Foreskin keratinocyte (primary cell): ENCODE measurements at places on chromosomes 12 and 14.

DNA sequence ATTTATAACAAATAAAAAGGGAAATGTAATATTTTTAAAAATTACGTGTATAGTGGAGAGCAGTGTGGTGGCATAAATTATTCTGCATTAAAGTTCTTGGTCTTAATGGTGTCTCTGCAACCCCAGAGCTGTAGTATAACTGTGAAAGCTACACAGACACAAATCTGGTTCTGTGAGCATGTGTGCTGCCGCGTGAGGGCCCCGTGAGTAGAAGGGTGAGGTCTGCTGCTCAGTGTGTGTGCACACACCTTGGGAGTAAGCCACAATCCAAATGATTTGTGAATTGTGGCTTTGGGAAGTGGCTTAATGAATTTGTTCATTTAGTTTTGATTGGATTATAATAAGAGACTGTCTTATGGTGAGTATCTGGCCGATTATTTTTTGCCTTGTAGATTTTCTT lies 16.8 kb downstream of the PELI2 start:
- no peak for DNase-seq

GRCh38 chr12:49730568-49731101 lies 10.7 kb upstream of the TMBIM6 start:
- DNase-seq, result no peak

GRCh38 chr12:1872001-1872400 lies 46.5 kb downstream of the CACNA2D4 start:
- DNase-seq, result no peak

- DNase-seq, result peak; percentile 12
Observed at GRCh38 chr12:107894589-107894988, 120.1 kb downstream of the ASCL4 start.

- peak; percentile 98 for DNase-seq
Observed at GRCh38 chr14:63174760-63175191, 29.5 kb upstream of the RHOJ start.

DNA sequence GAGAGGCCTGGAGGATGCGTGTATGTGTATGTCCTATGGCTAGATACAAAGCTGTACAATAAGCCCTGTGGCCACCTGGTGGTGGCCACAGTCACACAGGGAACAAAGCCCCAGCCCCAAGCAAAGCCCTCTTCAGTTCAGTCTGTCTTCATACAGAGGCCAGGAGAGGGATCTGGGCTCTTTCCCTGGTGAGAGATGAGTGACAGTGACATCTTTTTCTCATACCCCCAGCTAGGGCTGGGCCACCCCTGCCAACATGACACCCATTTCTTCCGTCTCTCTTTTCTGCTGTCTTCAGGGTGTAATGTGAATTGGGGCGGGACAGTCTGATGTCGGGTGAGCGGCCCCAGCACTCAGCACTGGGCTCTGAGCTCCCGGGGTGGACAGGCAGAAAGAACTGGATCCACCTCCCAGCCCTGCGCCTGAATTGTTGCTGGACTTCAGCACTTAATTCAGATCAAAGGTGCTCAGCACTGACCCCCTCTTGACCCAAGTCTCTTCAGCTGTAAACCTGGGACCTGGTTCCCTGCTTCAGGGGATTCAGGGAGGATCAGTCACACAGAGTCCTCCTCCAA lies 59.8 kb downstream of the SERPINA3 start:
- no peak for DNase-seq

DNA sequence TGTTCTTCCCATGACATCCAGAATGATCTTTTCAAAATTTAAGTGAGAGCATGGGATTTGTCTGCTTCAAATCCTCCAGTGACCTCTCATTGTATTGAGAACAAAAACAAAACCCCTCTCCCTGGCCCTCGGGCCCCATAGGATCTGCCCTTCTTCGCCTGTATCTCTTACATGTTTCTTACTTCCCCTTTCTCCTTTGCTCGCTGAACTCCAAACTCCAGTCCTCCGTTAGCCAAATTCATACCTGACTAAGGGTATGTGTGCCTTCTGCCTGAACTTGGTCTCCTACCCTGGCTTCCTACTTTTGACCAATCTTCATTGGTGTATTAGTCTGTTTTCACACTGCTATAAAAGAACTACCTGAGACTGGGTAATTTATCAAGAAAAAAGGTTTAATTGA lies 13.2 kb upstream of the TSPAN11 start:
- no peak for DNase-seq

DNA sequence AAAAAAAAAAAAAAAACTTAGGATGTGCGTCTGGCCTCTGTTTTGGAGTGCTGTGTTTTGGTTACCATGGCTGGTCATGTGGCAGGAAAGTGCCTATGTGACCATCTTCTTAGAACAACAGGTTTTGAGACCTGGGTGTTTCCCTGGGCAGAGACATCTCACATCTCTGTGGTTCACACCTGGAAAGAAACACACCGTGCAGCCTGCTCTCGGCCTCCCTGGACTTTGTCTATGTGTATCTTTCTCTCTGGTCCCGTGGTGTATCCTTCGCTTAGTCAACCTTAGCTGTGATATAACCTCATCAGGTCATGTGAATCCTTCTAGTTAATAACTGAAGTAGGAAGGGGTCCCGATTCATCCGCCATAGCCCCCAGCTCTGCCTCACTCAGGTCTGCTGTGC lies 22.6 kb downstream of the ACADS start:
- DNase-seq, result no peak

- no peak for DNase-seq
Observed at GRCh38 chr14:80988735-80989429, 33.5 kb downstream of the TSHR start.

GRCh38 chr12:57461917-57462250 lies 2.3 kb downstream of the GLI1 start:
- peak; percentile 47 for DNase-seq

GRCh38 chr14:60247994-60248696 lies 876 bp upstream of the PPM1A start:
- peak; percentile 87 for DNase-seq

- no peak for DNase-seq
Observed at GRCh38 chr12:113378291-113378690, 19.9 kb downstream of the PLBD2 start.

DNA sequence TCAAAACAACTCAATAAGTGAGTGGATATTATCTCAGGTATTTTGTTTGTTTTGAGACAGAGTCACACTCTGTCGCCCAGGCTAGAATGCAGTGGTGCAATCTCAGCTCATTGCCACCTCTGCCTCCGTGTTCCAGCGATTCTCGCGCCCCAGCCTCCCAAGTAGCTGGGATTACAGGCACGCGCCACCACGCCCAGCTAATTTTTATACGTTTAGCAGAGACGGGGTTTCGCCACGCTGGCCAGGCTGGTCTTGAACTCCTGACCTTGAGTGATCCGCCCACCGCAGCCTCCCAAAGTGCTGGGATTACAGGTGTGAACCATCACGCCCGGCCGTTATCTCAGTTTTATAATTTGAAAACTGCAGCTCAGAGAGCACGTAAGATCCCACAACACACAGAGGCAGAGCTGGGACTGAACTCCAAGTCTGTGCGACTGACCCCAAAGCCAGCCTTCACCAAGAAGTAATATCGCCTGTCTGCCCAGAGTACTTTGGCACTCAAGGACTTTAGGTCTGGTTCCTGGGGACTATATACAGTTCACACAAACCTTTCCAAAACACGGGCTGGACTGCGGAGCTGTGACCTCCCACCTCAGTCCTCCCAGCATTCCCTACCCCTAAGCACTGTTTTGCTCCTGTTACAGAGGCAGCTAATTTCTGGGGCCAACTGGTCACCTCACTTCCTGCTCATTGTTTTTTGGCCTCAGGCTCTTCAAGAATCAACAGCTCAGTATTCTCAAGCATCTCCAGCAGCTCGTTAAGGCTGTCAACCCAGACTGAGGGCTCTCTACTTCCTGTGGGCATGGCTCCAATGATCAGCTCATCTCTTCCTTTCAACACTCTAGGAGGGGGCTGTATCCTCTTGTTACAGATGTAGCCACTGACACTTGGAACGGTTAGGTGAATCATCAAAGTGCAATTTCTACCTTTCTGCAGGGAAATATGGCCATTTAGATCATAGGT lies 22.5 kb downstream of the TESC start:
- DNase-seq, result peak; percentile 20

DNA sequence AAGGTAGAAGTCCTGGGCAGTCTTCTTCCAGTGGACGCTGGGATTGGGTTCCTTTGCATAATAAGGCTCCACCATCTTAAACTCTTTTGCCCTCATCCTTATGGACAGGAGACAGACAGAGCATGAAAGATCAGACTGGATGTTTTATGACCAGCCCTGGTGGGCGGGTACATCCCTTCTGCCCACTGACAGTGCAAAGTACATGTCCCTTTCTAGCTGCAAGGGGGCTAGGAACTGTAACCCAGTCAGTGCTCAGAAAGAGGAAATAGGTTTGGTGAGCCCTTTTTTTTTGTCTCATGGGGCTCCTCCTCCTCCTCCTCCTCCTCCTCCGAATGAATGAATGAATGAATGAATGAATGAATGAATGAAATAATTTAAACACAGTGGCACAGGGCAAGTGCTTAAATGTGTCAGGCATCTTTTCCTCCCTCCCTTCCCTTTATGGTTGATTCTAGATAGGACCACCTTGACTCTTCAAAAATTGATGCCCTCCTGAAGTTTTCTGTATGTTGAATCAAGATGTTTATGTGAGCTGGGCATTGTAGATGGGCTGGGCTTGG lies 36.4 kb upstream of the HNF1A start:
- no peak for DNase-seq

DNA sequence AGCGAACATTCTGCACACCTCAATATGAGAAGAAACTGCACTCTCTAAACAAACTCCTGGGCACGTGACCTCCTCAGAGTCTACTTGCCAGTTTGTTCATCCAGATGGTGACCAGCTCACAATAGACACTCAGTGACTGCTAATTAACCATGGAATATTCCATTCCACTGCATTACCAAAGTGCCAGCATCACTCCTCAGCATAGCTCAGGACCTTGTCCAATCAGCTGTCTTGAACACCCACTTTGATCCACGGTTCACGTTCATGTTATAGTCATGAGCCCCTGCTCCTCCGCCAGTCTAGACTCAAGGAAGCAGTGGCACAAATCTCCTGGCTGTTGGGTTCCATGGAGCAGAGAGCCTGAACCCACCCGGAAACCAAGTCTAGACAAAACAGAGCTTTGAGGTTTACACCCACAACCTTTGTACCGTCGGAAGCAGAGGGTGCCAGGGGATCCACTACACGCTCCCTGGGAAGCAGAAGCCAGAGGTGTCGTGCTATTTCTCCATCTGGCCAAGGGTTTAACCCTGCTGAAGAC lies 285.3 kb downstream of the ZFP36L1 start:
- no peak for DNase-seq

GRCh38 chr12:66269757-66270383 lies 32.4 kb upstream of the HELB start:
- DNase-seq, result peak; percentile 34

GRCh38 chr14:99879401-99880295 lies 86.4 kb downstream of the EML1 start:
- peak; percentile 5 for DNase-seq

DNA sequence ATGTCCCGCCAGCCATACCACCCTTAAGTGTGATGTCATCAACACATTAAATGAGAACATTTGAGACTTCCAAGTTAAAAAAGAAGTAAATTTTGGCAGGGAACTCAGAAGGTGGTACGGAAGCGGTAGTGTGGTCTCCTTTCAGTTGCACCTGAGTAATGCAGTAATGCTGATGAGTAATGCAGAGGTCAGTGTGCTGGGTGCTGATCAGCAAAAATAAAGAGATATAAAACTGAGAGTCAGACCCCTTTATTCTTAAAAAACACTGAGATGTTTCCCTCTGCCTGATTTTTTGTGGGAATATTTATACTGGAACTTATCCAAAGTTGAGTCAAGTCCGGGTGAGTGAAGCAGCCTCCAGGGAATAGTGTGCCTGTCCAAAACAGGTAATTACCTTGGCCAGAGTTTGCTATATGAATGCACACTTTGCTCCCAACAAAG lies 370.6 kb upstream of the PRICKLE1 start:
- DNase-seq, result peak; percentile 91

DNA sequence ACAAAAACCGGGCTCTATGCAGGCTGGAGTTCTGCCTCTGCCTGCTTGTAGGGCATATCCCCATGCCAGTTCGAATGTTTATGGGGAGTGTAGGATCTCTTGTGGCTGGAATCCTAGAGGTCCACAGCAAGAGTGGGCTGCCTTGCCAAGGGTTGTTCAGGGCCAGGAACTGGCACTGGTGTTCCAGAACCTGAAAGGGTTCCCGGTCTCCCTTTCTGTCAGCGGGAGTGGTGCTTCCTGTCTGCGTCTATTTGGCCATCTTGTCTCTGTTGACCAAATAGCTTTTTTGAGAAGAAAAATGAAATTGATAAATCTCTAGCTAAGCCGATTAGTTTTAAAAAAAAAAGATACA lies 17.8 kb downstream of the OLR1 start:
- no peak for DNase-seq

- peak; percentile 22 for DNase-seq
Observed at GRCh38 chr12:71160585-71160984, 2.8 kb upstream of the TSPAN8 start.

GRCh38 chr12:701896-702539 lies 38.8 kb upstream of the NINJ2 start:
- no peak for DNase-seq
